GOT3 (cell line): ENCODE measurements at places on chromosomes 16 and 17.

DNA sequence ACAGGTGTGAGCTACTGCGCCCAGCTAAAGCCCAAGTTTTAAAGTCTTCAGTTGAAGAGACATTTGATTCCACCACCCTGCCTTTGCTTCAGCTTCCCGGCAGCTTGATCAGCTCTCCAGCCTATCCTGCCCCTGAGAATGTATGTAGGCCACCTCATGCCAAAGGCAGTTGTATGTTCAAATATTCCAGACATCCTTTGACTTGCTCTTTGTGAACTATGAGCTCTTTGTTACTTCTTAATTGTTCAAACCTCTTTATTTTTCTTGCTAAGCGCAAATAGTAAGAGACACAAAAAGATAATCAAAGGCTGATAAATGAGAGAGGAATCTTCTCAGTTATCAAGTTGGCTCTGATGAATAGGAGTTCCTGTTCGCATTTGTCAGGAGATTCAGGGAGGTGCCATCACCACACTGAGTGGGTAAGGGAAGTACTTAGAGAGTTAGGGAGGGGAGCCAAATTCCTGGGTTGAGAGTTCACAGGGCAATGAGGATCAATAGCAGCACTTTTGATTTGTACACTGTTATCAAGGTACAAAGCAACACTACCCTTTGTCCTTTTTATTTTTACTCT lies 32.0 kb upstream of the SUPT4H1 start:
- DNase-seq, result no peak

DNA sequence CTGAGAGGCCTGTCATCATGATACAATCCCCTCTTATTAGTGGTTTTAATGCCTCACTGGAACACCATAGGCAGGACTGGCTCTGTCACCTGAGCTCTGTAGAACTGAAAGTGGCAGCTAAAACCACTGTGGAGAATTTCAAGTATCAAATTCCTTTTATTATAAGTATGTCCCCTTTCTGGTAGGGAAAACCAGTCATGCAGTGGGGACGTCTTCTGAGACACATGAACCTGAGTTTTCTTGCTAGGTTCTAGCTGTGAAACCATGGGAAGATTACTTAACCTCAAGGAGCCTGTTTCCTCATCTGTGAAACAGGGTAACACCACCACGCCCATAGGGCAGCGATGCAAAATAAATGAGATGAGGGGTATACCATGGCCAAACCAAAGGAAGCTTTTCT lies 4.7 kb downstream of the VAC14 start:
- DNase-seq, result no peak

DNA sequence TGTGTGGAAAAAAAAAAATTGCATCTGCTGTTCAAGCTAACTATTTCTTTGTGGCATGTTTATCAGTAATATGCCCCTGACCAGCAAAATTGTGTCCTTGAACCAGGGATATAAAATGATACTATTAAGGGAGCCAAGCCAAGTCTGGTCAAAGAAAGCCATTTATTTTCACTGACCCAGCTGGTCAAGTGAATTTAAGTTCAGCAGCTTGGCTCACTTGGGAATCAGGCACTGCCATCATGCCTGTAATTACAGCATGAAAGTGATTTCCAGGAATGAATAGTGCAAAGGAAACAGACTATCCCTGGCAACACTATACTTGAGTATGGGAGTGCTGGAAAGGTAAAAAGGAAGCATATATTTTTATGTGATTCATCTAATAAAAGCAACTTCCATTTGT lies 934.6 kb upstream of the CDH8 start:
- no peak for DNase-seq

DNA sequence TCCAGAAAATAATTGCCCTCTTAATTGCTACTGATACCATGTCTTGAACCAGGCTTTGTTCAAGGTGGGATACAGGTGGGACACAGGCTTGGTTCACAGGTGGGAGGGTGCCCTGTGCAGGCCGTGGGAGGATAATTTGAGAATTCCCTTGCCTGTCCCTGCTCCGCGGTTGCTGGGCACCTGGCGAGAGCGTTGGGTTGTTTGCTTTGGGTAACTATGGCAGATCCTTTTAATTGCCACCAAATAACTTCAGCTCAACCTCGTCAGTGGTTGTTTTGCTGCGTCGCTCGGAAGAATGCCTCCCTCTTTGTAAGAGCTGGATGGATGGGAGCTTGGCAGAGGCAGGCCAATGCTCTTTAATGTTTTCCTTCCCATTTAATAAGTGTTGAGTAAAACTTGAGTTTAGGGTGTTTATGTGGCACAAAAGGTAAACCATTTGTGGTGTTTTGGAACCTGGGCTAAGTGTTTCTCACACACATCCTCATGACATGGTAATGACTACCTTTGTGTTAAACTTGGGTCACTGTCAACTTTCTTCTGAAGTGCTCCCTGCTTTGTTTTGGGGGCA lies 202.5 kb downstream of the MSI2 start:
- DNase-seq, result no peak

DNA sequence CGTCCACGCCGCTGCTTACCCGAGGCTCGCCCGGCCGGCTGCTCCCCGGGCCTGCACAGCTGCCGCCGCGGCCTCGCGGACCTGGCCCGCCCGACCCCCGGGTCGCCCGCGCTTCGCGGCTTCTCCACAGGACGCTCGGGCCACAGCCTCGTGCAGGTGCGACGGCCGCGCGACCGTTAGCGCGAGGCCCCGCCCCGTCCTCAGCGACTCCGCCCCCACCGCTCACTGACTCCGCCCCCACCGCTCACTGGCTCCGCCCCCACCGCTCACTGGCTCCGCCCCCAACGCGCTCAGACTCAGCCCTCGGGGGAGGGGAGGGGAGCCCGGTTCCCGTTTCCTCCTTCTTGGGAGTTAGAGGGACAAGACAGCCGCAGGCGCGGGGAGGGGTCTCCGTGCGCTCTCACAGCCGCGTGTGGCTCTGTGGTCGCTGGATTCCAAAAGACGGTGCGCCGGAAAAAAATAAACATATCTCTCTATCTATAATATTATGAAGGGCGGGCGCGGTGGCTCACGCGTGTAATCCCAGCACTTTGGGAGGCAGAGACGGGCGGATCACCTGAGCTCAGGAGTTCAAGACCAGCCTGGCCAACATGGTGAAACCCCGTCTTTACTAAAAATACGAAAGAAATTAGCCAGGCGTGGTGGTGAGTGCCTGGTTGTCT lies at the start of gene MEIOB:
Gene MEIOB, minus strand, starts transcription at position 191 of the 662 bp plus-strand sequence. CDS start 3,989 bp downstream, outside the sequence.
- DNase-seq, result no peak

DNA sequence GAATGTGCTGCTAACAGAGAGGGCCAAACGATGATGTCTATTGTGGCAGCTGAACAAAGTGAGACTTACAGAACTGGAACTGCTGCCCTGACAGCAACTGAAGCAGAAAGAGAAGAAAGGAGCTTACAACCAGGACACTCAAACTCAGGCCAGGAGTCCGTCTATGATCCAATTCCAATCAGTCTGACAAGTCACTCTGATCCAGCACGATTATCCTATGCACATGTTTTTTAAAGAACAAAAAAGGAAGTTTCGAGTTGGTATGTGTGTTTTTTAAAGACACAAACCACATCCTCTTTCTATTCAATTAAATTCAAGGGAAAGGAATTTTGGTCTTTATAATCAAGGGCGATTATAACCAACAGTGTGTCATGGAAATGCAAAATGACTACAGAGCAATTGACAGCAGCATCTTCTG lies 42.4 kb upstream of the MTMR4 start:
- DNase-seq, result no peak

- DNase-seq, result no peak
Observed at GRCh38 chr17:78423961-78424675, 45.7 kb downstream of the PGS1 start.

DNA sequence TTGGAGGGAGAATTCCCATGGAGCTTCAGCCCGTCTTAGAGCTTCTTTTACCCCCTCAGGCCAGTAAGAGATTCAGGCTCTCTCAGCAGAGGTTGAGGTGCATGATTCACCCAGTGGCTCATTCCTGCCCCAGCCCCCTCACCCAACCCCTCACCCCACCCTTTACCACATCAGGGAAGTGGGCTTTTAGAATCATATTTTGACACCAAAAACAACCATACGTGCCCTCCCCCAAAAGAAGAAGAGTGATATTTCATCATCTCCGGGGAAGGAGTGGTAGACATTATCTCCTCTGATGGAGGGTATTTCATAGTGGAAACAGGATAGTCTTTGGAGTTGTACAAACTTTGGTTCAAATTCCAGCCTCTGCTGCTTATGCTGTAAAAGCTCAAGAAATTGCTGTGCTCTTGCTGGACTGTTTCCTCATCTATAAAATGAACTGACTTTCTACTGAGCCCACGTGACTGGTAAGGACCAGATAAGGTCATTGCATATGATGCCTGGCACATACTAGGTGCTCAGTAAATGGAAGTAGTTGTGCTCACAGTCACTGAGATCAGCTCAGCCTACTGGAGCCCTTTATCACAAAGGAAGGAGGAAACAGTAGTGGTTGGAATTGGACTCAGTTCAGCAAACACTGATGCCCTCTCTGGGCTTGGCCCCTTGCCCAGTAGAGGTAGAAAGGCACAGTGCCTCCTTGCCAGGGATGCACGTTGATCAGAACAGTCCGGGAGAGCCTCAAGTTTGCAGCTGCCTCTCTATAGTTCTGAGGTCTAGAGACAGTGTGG lies 18.3 kb upstream of the CCL5 start:
- no peak for DNase-seq

DNA sequence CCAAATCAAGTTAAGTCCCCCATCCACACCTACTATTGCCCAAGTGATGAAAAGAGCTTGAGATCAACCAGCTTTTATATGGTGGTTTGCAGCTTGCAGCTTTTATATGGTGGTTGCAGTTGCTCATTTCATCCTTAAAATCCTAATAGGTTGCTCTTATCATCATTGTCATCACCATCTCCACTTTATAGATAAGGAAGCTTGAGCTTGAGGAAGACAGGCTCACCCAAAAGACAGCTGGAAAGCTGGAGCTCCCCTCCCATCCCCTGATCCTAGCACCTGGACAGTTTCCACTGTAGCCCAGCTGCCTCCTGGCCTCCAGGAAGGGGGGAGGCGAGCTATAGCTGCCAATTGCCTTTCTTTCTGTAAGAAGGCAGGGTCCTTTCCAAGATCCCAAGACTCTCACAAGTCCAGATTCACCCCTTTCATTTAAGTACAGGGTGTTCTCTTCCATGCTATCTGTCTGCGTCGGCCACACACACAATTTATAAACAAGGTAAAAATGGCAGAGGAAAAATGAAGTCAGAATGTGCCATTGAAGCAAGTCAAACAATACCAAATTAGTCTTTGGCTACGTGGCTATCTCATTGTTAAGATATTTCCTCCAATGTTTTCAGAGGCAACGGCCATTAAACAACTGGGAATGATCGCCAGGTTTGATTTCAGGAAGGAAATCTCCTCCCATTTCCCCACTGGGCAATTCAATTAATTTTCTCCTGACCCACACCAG lies 63.3 kb downstream of the PECAM1 start:
- no peak for DNase-seq

DNA sequence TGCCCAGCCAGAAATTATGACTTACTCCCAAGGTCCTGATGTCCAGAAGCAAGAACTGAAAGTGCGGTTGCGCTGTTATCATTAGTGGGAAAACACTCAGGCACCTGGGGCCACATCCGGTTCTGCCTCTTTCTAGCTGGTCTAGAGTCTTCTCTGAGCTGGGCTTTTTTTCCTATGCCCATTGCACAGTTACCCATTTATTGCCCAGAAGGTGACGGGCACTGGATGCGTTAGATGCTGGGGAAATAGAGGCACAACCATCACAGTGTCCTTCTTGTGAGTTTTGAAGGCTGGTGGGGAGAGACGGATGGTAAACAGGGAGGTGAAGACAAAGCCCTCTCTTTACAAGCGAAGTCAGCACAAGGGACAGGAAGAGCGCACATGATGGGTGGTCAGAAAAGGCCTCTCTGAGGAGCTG lies 37.7 kb downstream of the PLCG2 start:
- DNase-seq, result no peak

GRCh38 chr16:70678898-70679670 lies 6.8 kb downstream of the MTSS2 start:
- DNase-seq, result no peak

DNA sequence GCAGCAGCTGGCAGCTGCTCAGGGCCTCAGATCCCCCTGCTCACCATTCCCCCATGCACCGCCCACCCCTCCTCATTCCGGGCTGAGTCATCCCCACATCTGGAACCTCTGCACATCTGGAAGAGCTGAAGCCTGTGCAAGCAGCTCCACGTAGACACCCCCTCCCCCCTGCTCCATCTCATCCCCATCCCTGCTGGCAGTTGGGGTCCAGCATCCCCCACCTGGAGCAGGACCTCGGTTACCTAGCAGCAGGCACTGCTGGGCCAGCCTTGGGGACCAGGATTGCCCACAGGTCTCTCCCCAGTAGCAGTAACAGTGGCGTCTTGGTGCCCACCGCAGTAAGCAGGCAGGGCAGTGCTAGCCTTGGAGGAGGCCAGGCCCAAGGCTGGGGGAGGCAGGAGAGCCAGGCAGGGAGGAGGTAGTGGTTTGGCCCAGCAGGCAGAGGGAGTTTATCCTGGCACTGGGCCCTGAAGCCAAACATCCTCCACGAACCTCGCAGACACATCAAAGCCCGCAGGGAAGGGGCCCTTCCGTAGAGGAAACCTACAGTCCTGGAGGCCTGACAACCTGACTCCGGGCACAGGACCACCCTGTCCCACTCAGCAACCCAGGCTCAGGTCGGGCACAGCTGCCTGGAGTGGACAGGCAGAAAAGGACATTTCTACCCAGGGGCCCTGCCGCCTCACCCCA lies 7.7 kb upstream of the TMEM92 start:
- DNase-seq, result no peak

GRCh38 chr16:50881331-50881830 lies 139.5 kb downstream of the CYLD start:
- no peak for DNase-seq

DNA sequence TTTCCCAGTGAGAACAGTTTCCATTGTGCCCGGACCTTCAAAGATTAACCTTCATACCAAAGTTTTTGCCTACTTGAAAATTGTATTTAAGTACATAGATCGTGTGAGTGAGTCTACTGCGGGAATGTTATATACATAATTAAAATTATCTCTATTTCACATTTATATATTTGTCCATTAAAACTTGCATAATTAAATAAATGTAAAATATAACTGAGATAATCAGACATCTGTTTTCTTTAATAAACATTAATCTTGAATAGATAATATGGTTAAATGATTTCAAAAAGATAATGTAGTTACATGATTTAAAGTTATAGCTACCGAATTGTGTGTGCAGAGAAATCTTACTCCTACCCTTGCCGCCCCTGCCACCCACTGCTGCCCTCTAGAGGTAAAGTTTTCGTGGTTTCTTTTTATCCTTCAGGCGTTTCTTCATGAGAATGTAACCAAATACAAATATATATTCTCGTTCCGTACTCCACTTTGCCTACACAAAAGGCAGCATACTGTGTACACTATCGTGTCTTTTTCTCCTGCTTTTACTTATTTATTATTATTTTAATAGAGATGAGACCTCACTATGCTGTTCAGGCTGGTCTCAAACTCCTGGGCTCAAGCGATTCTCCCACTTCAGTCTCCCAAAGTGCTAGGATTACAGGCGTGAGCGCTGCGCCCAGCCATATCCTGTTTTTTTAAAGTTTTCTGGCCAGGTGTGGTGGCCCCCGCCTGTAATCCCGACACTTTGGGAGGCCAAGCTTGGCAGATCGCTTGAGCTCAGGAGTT lies 35.6 kb downstream of the RPA1 start:
- DNase-seq, result no peak

- DNase-seq, result no peak
Observed at GRCh38 chr16:56233795-56234566, 42.7 kb downstream of the GNAO1 start.

- DNase-seq, result no peak
Observed at GRCh38 chr17:30021708-30022317, 80.4 kb downstream of the EFCAB5 start.

- no peak for DNase-seq
Observed at GRCh38 chr16:68072038-68072695, 13.0 kb upstream of the NFATC3 start.

- DNase-seq, result no peak
Observed at GRCh38 chr16:3609895-3610697, 1.3 kb downstream of the SLX4 start.
